ENCODE measurements at places on chromosomes 12 and 14. TPM values are rescaled to one million over a fixed set of nuclear protein-coding genes. Genes with fewer than 3 reads are reported as not detected.

DNA sequence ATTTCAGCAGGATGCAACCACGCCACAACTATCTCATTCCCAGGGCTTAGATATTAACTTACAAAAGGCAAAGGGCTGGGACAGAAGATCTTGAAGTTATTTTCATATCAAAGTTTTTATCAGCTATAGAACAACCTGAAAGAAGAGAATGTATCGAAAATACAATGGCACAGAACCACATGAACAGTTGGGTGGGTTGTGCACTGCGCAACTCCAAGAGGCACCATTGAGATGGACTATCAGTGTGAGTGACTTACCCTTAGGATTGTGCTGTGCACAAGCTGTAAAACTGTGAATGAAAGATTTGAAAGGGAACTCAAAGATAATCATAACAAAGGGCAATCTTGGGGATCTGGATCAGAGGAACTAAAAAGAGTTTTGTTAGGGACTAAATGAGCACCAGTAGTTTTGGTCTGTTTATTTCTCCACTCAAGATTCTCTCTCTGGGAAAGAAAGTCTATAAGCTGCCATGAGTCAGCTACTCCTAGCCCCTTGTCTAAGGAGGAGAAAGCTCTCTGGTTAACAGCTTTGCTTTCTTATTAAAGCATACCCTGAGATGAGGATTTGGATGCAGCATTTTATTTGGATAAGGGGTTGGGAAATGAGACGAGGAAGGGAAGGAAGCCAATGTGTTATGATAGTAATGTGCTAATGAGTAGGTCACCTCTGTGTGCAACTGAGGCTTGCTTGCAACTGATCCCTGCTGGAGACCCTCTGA, 62.2 kb downstream of the TBX5 start:
- no peak overlapping the region for H3K4me3 ChIP-seq
- no peak for DNase-seq
- no peaks in the 10 kb centered on the region for H3K36me3 ChIP-seq
- H3K27me3 ChIP-seq = no peaks in the 10 kb centered on the region
- H3K4me1 ChIP-seq = no peaks in the 10 kb centered on the region

DNA sequence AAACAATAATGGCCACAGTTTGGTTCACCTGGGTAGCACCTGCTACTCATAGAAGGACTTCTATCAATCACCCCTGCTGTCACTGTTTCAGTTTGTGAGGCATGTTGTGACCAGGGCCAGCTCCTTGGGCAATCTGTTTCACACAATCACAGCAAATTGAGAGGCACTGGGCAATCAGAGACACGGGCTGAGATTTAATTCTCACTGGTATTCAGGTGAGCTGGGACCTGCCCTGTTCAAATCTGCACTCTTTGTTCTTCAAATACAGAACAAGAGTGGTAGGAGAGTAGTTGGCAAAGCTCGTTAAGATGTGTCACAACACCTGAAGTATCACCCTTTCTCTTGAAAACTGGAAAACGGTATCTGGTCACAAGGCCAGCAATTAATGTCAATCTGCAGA, 57.8 kb upstream of the NAP1L1 start:
- no peak overlapping the region for H3K4me3 ChIP-seq
- DNase-seq = no peak
- H3K36me3 ChIP-seq = no peaks in the 10 kb centered on the region
- H3K4me1 ChIP-seq = no peaks in the 10 kb centered on the region
- no peak overlapping the region for H3K27ac ChIP-seq
- H3K27me3 ChIP-seq = no peaks in the 10 kb centered on the region

GRCh38 chr12:50727466-50727865, 36.4 kb upstream of the ATF1 start:
- no peak overlapping the region for H3K4me3 ChIP-seq
- H3K36me3 ChIP-seq = no peaks in the 10 kb centered on the region
- no peak overlapping the region for H3K27ac ChIP-seq
- H3K4me1 ChIP-seq = peaks cover 4% of the 10 kb centered on the region
- DNase-seq = no peak
- no peaks in the 10 kb centered on the region for H3K27me3 ChIP-seq

DNA sequence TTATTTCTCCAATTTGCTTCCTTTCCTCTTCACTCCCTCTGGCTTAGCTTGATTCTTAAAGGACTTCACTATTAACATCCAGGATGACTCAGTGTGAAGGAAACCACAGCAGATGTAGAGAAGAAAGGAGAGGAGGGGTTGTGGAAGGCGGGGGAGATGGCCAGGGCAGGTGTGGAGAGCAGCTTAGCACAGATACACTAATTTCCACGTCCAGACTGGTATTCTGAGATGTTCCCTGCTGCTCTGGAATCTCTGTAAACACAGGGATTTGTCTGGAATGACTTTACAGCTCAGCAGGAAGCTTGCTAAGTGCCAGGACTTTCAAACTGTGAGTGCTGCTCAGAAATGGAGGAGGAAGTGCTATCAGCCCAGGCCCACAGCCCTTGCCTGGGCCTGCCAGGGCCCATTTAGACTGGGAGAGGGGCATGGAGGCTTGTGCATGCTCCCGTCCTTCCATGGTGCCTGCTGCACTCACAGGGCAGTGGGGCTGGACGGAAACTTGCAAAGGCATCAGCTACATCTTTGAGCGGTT, 202.5 kb upstream of the DDHD1 start:
- no peaks in the 10 kb centered on the region for H3K27me3 ChIP-seq
- DNase-seq = no peak
- H3K4me1 ChIP-seq = no peaks in the 10 kb centered on the region
- no peak overlapping the region for H3K4me3 ChIP-seq

DNA sequence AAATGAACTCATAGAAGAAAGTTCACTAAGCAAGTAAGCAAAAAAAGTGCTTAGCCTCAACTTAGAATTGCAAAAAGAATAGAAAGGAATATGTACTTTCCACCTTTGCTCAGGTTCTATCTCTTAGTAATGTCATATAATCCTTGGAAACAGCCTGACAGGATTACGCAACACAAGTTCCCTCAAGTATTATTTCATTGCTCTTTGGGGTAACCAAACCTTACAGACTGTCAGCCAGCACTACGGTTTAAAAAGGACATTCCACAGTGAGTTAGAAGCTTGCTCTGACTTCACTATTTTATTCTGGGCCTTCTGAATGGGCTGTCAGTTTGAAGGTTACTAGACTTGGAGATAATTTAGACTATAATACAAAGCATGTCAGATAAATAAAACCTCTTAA, 264.0 kb downstream of the ATXN7L3B start:
- no peaks in the 10 kb centered on the region for H3K36me3 ChIP-seq
- DNase-seq = no peak
- no peaks in the 10 kb centered on the region for H3K27me3 ChIP-seq

- no peak overlapping the region for H3K4me3 ChIP-seq
- DNase-seq = no peak
- H3K4me1 ChIP-seq = no peaks in the 10 kb centered on the region
- H3K27me3 ChIP-seq = no peaks in the 10 kb centered on the region
These were observed 43.5 kb downstream of the LMO3 start for GRCh38 chr12:16562435-16562834.

DNA sequence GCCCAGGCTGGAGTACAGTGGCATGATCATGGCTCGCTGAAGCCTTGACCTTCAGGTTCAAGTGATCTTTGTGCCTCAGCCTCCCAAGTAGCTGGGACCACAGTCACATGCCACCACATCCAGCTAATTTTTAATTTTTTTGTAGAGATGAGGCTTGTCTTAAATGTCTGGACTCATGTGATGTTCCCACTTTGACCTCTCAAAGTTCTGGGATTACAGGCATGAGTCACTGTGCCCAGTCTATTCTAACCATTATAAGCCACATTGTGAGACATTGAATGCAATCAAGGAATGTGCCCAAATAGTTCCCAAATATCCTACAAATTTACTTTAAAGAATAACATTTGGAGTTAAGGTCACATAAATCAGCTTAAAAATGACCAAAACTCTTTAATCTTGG, 130.7 kb upstream of the ARID2 start:
- no peaks in the 10 kb centered on the region for H3K4me1 ChIP-seq
- no peaks in the 10 kb centered on the region for H3K36me3 ChIP-seq
- DNase-seq = no peak
- H3K27ac ChIP-seq = no peak overlapping the region
- H3K4me3 ChIP-seq = no peak overlapping the region
- no peaks in the 10 kb centered on the region for H3K27me3 ChIP-seq

DNA sequence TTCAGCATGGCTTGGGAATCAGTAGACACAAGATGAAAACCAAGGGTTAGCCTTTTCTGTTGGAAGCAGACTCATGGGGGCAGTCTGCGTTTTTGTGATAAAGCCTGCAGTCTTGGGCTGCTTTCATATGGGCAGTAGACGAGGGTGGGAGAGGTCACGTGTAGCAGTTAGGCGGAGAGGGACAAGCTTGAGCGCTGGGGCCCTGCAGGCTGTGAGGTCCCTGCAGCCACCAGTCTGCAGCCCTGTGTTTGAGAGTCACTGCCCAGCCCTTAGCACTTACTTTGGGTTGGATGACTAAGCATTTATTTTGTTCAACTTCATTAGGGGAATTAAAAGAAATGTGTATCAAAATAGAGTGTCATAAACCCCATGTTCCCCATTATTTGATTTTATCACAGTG, 37.2 kb downstream of the EP400 start:
- no peak overlapping the region for H3K27ac ChIP-seq
- H3K4me3 ChIP-seq = no peak overlapping the region
- H3K4me1 ChIP-seq = no peaks in the 10 kb centered on the region
- H3K36me3 ChIP-seq = peaks cover 38% of the 10 kb centered on the region
- DNase-seq = no peak
- H3K27me3 ChIP-seq = no peaks in the 10 kb centered on the region

- no peaks in the 10 kb centered on the region for H3K27me3 ChIP-seq
- no peak overlapping the region for H3K27ac ChIP-seq
- peaks cover 53% of the 10 kb centered on the region for H3K4me1 ChIP-seq
- H3K36me3 ChIP-seq = no peaks in the 10 kb centered on the region
- no peak overlapping the region for H3K4me3 ChIP-seq
- DNase-seq = no peak
These were observed 35.7 kb upstream of the ATP2A2 start for GRCh38 chr12:110245369-110245772.

GRCh38 chr12:80241576-80242273, 142.4 kb downstream of the OTOGL start:
- no peak overlapping the region for H3K27ac ChIP-seq
- H3K36me3 ChIP-seq = no peaks in the 10 kb centered on the region
- no peak for DNase-seq
- H3K4me1 ChIP-seq = no peaks in the 10 kb centered on the region
- no peaks in the 10 kb centered on the region for H3K27me3 ChIP-seq
- H3K4me3 ChIP-seq = no peak overlapping the region

DNA sequence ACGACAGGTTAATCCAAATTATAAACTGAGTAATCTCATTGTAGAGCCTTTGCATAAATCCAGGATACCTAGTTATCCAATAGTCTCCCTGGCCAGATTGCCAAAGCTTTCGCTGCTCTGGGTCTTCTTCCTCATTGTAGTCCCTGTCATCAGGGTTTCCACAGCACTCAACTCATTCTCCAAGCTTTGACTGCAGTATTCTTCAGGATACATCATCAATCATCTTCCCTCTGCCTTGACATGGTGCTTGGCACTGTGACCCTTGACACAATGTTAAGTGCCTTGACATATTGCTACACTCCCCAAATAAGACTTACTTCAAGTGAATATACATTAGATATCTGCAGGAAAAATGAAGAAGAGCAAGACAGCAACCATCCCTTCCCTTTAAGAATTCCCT, 60.1 kb upstream of the RESF1 start:
- H3K27ac ChIP-seq = no peak overlapping the region
- no peak for DNase-seq
- no peak overlapping the region for H3K4me3 ChIP-seq
- no peaks in the 10 kb centered on the region for H3K4me1 ChIP-seq
- H3K27me3 ChIP-seq = no peaks in the 10 kb centered on the region

DNA sequence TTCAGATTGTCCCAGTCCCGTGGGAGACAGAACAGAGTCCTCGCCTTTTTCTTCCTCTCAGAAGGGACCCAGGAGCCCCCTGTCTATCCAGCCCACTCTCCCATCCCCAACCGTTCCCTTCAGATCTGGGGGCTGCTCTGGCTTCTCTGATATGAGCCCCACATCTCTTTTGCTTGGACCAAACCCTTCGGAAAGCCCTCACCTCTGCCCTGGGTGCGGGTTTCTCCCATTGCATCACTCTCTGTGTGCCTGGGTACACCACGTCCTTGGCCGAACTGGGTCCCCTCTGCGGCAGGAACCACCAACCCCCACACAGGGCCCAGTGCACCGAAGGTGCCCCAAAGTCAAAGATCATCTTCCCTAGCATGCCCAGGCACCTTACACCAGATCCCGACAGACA, 87.8 kb downstream of the DICER1 start:
- no peaks in the 10 kb centered on the region for H3K27me3 ChIP-seq
- H3K36me3 ChIP-seq = no peaks in the 10 kb centered on the region
- no peak overlapping the region for H3K4me3 ChIP-seq
- DNase-seq = no peak
- H3K27ac ChIP-seq = no peak overlapping the region
- H3K4me1 ChIP-seq = no peaks in the 10 kb centered on the region

GRCh38 chr14:105472486-105472991, 2.1 kb upstream of the CRIP2 start:
- no peak overlapping the region for H3K4me3 ChIP-seq
- H3K4me1 ChIP-seq = no peaks in the 10 kb centered on the region
- no peaks in the 10 kb centered on the region for H3K27me3 ChIP-seq
- H3K36me3 ChIP-seq = no peaks in the 10 kb centered on the region
- DNase-seq = peak; percentile 77

- no peaks in the 10 kb centered on the region for H3K27me3 ChIP-seq
- H3K36me3 ChIP-seq = no peaks in the 10 kb centered on the region
- no peak overlapping the region for H3K4me3 ChIP-seq
- H3K4me1 ChIP-seq = peaks cover 8% of the 10 kb centered on the region
These were observed 119.5 kb downstream of the VEZT start for GRCh38 chr12:95337146-95337545.

DNA sequence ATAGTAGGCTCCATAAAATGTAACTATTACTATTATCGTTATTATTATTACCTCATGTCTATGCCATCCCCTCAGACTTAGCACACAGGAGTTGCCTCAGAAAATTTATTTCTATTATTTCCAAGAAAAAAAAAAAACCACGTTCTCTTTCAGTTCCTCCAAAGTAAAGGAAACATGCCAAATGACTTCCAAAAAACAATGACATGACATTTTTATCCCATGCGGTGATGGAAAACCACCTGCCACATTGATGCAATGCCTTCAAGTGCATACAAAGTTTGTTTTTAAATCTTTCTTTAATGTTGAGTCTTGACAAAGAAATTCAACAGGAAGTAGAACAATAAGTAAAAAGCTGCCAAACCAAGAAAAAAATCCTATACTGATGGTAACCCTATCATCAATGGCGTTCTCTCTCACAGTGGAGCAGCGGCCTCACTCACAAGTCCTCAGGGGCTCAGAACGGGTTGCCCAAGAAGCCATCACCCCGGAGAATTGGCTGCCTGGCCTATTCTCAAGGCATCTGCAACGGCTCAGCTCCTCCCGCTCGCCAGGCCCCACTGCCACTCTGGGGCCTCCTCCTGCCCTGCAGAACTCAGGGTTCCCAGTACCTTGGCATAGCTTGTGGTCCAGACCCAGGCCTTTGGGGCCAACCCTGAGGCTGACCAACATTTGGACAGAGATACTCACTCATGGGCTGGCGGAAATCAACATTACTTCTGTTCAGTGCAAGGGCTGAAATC, 51.9 kb downstream of the SERPINA3 start:
- no peak overlapping the region for H3K4me3 ChIP-seq
- H3K27ac ChIP-seq = no peak overlapping the region
- H3K36me3 ChIP-seq = no peaks in the 10 kb centered on the region

- peak; percentile 57 for DNase-seq
- H3K4me3 ChIP-seq = no peak overlapping the region
- no peaks in the 10 kb centered on the region for H3K27me3 ChIP-seq
- H3K36me3 ChIP-seq = no peaks in the 10 kb centered on the region
These were observed 49.6 kb upstream of the RASSF3 start for GRCh38 chr12:64560396-64561301.

CNTN1 gene
- total RNA-seq = 9.9 TPM

INHBC gene
- not detected for total RNA-seq

CISTR gene
- not detected for total RNA-seq

ANKRD33 gene
- not detected for total RNA-seq

PTPRR gene
- 0.50 TPM for total RNA-seq

POLE2 gene
- 2.6 TPM for total RNA-seq

JKAMP gene
- 40.4 TPM for total RNA-seq

ADAMTS20 gene
- not detected for total RNA-seq

AMN gene
- total RNA-seq = 58.0 TPM
